ENCODE measurements at places on chromosomes 11 and 22.

DNA sequence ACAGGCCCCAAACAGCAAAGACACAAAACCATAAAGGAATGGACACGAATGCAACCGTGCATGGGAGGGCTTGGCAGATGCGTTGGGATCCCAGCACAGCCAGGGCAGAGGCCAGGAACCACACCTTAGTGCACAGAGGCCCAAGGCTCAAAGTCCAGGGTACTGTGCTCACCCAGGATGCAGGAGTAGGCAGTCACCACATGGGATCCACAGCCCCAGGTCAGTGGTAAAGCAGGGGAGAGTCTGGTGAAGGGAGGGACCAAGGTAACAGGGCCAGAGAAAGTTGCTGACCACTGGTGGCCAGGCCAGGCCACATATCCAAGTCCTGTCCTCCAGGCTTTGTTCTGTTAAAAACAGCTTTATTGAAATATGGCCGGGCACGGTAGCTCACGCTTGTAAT lies 6.5 kb upstream of the CERK start:
- no peak overlapping the region for H3K4me3 ChIP-seq
- H3K27ac ChIP-seq = no peak overlapping the region
- DNase-seq = no peak

DNA sequence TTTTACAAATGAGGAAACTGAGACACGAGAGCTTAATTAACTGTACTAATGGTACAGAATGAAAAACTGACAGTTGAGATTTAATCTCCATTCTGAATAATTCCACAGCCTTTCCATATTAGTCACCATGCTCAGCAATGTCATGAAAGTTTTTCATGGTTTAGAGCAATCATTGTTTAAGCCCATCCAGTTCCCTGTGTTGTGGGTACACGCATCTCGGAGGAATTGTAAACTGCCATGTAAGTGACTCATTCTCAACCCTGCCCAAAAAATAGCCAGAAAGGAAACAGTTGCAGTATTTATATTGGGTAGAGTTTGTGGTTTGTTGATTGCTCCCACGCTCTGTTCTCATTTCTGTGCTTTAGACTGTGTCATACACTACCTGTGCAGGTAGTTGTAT lies 1790.8 kb downstream of the LRRC4C start:
- H3K4me3 ChIP-seq = no peak overlapping the region
- H3K4me1 ChIP-seq = no peaks in the 10 kb centered on the region
- no peaks in the 10 kb centered on the region for H3K36me3 ChIP-seq
- no peak overlapping the region for H3K27ac ChIP-seq
- no peak for DNase-seq

- H3K27me3 ChIP-seq = no peaks in the 10 kb centered on the region
- H3K4me3 ChIP-seq = no peak overlapping the region
- no peaks in the 10 kb centered on the region for H3K4me1 ChIP-seq
- no peak overlapping the region for H3K27ac ChIP-seq
- no peak for DNase-seq
- no peaks in the 10 kb centered on the region for H3K36me3 ChIP-seq
Measured at GRCh38 chr11:126008956-126009355, 53.7 kb downstream of the CDON start.

- DNase-seq = no peak
- no peaks in the 10 kb centered on the region for H3K36me3 ChIP-seq
- no peak overlapping the region for H3K4me3 ChIP-seq
- H3K27ac ChIP-seq = no peak overlapping the region
- H3K4me1 ChIP-seq = no peaks in the 10 kb centered on the region
Measured at GRCh38 chr22:43852573-43853327, 9.6 kb downstream of the SULT4A1 start.

- H3K36me3 ChIP-seq = peaks cover 3% of the 10 kb centered on the region
- H3K4me1 ChIP-seq = peaks cover 24% of the 10 kb centered on the region
- no peaks in the 10 kb centered on the region for H3K27me3 ChIP-seq
- no peak overlapping the region for H3K4me3 ChIP-seq
- H3K27ac ChIP-seq = no peak overlapping the region
Measured at GRCh38 chr11:120217526-120217925, 6.7 kb downstream of the OAF start.

DNA sequence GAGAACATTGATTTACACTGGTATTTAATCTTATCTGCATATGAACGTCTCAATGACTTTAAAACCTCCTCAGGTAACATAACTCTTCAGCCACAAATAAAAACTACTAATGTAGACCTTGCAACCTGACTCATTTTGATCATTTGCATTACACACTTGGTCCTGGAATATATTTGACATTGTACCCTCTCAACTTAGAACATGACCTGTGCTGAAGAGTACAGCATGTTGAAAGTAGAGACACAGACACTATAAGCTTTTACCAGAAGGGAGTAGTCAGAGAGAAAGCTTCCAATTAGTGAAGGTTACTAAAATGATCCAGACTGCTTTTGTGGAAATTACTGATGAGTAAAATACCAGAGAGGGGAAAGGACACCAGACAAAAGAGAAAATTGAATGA lies 390.6 kb upstream of the ANO3 start:
- no peak for DNase-seq
- no peak overlapping the region for H3K27ac ChIP-seq
- no peaks in the 10 kb centered on the region for H3K4me1 ChIP-seq
- H3K4me3 ChIP-seq = no peak overlapping the region
- no peaks in the 10 kb centered on the region for H3K36me3 ChIP-seq
- no peaks in the 10 kb centered on the region for H3K27me3 ChIP-seq

DNA sequence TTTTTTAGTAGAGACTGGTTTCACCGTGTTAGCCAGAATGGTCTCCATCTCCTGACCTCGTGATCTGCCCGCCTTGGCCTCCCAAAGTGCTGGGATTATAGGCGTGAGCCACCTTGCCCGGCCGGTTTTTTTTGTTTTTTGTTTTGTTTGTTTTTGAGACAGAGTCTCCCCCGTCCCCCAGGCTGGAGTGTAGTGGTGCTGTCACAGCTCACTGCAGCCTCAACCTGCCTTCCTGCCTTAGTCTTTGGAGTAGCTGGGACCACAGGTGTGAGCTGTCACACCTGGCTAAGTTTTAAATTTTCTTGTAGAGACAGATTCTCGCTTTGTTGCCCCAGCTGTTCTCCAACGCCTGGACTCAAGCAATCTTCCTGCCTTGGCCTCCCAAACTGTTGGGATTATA lies 3.2 kb downstream of the PPIL2 start:
- H3K27me3 ChIP-seq = no peaks in the 10 kb centered on the region
- peaks cover 12% of the 10 kb centered on the region for H3K36me3 ChIP-seq
- DNase-seq = no peak
- no peak overlapping the region for H3K4me3 ChIP-seq

GRCh38 chr11:69892237-69892985 lies 73.2 kb upstream of the FGF3 start:
- no peak overlapping the region for H3K27ac ChIP-seq
- H3K27me3 ChIP-seq = peaks cover 4% of the 10 kb centered on the region
- H3K36me3 ChIP-seq = no peaks in the 10 kb centered on the region
- no peak for DNase-seq

- H3K36me3 ChIP-seq = no peaks in the 10 kb centered on the region
- no peak overlapping the region for H3K27ac ChIP-seq
- peaks cover 18% of the 10 kb centered on the region for H3K27me3 ChIP-seq
- no peaks in the 10 kb centered on the region for H3K4me1 ChIP-seq
Measured at GRCh38 chr11:16610213-16610737, 128.2 kb upstream of the C11orf58 start.

GRCh38 chr22:47051441-47052071 lies 289.1 kb downstream of the TBC1D22A start:
- no peaks in the 10 kb centered on the region for H3K36me3 ChIP-seq
- DNase-seq = no peak
- no peaks in the 10 kb centered on the region for H3K4me1 ChIP-seq
- no peak overlapping the region for H3K27ac ChIP-seq
- H3K4me3 ChIP-seq = no peak overlapping the region

DNA sequence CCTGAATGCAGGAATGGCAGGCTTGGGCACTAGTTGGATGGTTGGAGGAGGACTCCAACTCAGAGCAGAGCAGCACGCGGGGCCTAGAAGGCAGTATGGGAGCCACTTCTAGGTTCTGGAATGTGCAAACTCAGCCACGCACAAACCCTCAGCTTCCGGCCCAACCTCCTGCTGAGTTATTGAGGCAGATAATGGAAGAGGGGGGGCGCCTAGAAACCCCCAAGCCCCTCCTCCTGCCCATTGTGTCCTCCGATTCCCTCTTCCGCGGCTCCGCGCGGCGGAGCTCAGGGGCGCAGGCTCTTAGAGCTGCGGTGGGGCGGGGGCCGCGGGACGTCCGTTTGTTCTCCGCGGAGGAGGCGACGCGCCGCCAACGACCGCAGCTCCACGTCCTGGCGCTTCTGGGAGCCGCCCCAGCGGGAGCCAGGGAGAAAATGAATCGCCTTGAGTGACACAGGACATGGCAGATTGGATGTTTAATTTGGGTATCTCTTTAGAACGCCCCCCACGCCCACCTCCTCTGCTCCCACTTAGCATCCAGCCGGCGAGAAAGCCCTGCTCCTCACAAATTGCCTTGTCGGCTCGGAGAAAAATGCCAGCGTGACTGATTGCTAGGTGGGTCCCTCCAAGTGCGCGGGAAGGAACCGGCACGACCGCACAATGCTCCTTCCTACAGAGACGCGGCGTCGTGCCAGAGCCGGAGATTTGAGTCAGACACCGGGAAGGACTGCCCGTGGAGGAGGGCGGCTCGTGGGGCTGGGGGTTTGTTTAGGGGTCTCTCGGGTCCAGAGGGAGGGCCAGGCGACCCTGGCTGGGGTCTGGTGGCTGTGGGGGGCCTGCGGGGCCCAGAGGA lies 144.6 kb downstream of the NECTIN1 start:
- H3K27me3 ChIP-seq = no peaks in the 10 kb centered on the region
- peak; percentile 55 for DNase-seq
- no peak overlapping the region for H3K27ac ChIP-seq
- H3K4me1 ChIP-seq = peaks cover 2% of the 10 kb centered on the region

DNA sequence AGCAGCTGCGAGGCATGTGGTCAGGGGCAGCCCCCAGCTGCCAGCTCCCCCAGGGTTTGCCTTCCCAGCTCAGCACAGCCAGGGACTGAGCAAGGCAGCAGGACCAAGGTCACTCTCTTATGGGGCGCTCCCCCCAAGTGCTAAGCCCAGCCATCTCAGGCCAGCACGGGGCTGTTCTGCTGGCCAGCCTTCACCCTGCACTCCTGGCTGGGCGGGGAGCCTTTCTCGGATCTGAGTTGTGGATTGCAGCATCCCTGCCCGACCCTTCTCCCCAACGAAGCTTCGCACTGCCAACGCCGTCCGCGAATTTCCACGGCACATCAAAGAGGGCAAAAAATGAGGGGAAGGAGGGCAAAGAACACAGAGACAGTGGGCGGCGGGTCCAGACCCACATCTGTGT lies 42.5 kb upstream of the GAL start:
- H3K4me3 ChIP-seq = no peak overlapping the region
- H3K27ac ChIP-seq = no peak overlapping the region
- H3K36me3 ChIP-seq = no peaks in the 10 kb centered on the region
- H3K4me1 ChIP-seq = no peaks in the 10 kb centered on the region
- H3K27me3 ChIP-seq = peaks cover 4% of the 10 kb centered on the region

DNA sequence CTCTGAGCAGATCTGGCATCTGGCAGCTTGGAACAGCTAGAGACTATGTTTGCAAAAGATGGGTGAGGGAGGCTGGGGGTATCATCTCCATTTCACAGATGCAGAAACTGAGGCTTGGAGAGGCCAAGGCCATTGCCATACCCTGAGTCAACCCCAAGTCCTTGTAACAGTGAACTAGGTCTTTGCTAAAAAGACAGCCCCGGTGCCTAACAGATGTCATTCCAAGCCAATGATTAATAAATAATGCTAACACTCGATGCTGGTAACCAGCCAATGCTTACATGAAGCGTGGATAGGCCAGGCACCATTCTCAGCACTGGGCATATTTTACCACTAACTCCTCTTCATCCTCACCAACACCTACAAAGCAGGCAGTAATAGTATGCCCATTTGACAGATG lies 164.0 kb downstream of the MN1 start:
- H3K4me1 ChIP-seq = no peaks in the 10 kb centered on the region
- no peak for DNase-seq

GRCh38 chr11:86916330-86916729 lies 38.9 kb downstream of the FZD4 start:
- H3K4me3 ChIP-seq = no peak overlapping the region
- H3K4me1 ChIP-seq = peaks cover 10% of the 10 kb centered on the region
- peak overlapping the region; percentile 91 for H3K27ac ChIP-seq
- H3K27me3 ChIP-seq = no peaks in the 10 kb centered on the region
- DNase-seq = peak; percentile 66

GRCh38 chr22:30308518-30309230 lies 18.1 kb downstream of the TBC1D10A start:
- DNase-seq = peak; percentile 60
- peaks cover 2% of the 10 kb centered on the region for H3K36me3 ChIP-seq
- no peak overlapping the region for H3K4me3 ChIP-seq
- peaks cover 44% of the 10 kb centered on the region for H3K4me1 ChIP-seq
- H3K27ac ChIP-seq = no peak overlapping the region
- no peaks in the 10 kb centered on the region for H3K27me3 ChIP-seq

DNA sequence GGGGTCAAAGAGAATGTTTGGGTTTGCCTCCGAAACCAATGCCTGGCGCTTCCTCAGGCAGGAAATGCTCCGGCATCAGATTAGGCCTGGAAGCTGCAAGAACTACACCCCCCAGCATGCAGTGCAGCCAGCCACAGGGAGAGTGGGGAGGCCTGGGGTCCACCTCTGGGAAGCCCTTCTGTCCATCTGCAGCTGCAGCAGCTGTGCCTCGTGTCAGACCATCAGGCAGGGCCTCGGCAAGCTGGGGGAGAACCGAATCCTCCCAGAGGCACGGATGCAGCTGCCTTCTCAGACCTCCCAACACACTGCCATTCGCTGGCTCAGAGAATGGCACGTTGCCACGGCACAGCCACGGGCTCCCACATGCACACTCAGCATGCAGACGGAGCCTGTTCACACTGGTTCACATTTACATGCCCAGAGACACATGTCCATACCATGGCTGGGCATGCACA lies 57.4 kb downstream of the NECTIN1 start:
- H3K36me3 ChIP-seq = no peaks in the 10 kb centered on the region
- peaks cover 23% of the 10 kb centered on the region for H3K4me1 ChIP-seq
- no peaks in the 10 kb centered on the region for H3K27me3 ChIP-seq
- H3K4me3 ChIP-seq = no peak overlapping the region
- peak; percentile 82 for DNase-seq

GRCh38 chr11:75205564-75206020 lies 35.0 kb upstream of the TPBGL start:
- no peak overlapping the region for H3K27ac ChIP-seq
- H3K4me3 ChIP-seq = no peak overlapping the region
- H3K36me3 ChIP-seq = no peaks in the 10 kb centered on the region

DNA sequence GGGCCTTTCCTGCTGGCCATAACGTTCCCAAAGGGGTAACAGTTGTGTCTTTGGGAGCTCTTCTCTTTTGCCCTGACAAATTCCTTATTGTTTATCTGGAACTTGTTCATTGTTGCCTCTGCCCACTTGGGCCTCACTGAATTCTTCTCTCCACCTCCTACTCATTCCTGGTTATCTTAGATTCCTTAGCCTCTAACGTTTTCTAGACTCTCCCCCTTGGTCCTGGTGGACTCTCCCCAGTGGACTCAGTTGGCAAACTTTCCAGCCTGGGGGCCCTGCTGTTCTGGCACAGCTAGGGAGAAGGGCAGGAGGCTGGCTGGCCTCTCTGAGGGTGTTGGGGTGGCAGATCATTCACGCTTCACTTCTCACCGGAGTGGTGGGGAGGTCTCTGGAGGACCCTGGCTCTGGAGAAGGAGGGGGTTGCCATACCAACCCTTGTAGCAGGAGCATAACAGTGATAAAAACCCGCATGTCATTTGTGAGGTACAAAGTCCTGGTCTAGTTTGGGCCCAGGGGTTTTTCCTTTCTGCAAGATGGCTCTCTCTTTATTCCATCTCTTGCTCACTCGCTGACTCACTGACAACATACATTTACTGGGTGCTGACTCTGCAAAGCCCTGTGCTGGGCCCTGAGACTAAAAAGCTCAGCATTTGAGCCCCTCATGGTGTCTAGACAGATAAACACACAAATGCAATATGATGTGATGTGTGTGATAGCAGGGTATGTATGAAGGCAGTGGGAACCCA lies 39.7 kb downstream of the YWHAH start:
- no peaks in the 10 kb centered on the region for H3K4me1 ChIP-seq
- DNase-seq = no peak
- no peaks in the 10 kb centered on the region for H3K36me3 ChIP-seq
- no peaks in the 10 kb centered on the region for H3K27me3 ChIP-seq
- H3K4me3 ChIP-seq = no peak overlapping the region
